ENCODE measurements at places on chromosomes 3 and 15.

GRCh38 chr15:76333720-76334437 lies 2.7 kb upstream of the ISL2 start:
- no peak for DNase-seq

DNA sequence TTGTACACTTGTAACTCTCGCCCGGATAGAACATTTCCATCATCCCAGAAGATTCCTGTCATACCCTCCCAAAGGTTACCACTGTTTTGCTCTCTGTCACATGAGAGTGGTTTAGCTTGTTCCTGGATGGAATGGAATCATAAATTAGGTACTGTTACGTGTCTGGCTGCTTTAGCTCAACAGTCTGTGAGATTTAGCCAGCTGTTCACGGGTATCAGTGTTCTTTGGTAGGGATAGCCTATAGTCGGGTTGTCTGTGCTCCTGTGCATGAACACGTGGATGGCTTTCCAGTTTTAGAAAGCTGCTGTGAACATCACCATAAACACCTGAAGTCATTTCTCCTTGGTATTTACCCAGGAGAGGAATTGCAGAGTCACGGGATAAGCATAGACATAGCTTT lies 58.2 kb upstream of the NR2C2 start:
- no peak for DNase-seq

- no peak for DNase-seq
Observed at GRCh38 chr15:35657679-35658311, 111.8 kb upstream of the DPH6 start.

- no peak for DNase-seq
Observed at GRCh38 chr3:157542711-157543500, 39.7 kb upstream of the VEPH1 start.

DNA sequence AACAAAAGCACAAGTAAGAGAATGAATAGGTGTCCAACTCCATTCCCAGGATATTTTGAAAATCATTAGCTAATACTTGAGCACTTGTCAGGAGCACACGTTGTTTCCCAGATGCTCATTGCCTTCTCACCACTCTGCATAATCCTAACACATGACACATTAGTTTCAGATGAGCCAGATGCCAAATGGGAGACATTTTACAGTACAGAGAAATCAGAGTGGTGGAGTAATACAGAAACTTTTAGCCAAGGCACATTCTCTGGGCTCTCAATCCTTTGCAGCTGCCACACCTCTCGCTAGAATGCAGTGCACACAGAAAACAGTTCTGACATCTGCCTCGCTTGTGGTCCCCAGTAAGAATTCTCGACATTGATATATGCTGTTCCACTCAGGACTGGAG lies 76.6 kb downstream of the P3H2 start:
- no peak for DNase-seq

Measured in DMS79 treated with DMSO at 0.1 percent for 48 hours (cell line).